ENCODE measurements at places on chromosomes 2 and 18.

- DNase-seq, result no peak
These were observed 170.0 kb downstream of the HRH4 start for GRCh38 chr18:24630346-24630880.

DNA sequence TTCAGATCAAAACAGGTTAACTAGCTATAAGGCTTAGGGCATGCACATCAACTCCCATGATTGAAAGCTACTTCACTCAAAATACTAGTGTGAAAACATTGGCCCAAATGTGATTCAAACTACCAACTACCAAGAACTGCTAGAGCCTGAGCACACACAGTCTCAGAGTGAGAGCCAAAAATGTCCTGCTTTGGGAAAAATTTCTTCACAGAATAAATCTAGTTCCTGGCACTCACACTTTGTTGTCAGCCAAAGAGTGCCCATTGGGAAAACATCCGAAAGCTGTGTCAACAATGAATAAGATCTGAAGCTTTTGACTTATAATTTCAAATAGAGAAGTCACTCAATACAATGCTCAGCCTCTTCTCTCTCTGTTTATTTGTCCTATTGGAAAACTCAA, 182.7 kb downstream of the LRATD1 start:
- DNase-seq, result no peak

DNA sequence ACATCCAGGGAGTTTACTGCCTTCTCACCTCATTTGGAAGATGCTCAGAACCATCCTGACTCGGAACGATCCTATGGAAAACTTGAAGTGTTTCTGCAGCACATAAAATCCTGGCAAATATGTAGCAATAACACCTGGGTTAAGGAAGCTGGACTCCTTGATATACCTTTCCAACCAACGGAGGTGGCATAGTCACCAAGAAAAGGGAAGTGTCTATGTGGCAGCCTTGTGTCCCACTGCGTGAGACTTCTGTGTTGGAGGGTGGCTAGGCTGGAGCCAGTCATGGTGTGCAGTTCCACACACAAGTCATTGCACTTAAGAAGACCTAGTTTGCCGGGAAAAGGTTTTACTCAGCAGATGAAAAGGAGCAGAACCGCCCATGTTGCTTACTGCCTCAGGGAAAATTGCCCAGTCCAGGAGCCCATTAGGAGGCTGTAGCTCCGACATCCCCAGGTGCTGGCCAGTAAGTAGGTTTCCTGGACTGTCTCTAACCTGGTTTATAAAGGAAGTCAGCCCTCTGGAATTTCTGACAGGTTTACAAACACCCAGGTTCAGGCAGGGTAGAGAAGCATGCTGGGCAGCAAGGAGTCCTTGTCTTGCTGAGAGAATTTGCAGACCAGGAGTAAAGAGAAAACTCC, 46.2 kb upstream of the SPRED2 start:
- no peak for DNase-seq

DNA sequence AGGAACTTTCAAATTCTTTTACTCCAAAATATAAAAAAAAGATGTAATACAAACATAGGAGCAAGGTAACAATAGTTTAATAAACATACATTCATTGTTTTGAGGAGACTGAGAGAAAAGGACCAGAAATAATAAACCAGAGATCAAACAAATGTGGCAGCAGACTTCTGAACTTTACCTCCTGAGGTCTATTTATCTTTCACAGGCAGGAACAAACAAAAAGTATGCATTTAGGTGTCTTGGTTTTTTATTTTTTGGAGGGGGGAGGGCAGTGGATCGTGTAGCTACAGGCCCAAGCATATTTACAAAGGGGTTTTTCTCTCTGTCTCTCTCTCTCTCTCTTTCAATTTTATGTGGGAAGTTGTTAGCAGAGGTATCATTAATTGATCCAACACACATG, 5.6 kb downstream of the PPP4R1 start:
- no peak for DNase-seq

DNA sequence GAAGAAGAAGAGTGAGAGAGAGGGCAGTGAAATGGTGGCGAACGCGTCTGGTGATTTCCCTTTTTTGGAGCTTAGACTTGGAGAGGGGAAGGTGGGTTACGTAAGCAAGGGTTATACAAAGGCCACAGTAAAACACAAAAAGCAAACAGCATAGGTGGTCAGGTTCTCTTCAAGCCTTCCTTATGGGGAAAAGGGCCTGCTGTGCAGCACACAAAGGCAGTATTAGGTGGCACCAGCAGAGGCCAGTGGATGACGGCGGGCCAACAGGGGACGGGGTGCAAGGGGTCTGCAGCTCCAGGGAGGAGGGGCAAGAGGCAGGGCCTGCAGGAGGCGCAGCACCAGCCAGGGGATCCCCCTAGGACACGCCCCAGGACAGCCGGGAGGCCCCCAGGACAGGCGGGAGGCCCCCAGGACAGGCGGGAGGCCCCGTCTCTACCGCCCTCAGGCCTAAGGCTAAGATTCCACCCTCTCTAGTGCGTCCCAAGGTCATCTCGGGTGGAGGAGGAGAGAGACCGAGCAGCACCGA, 32.6 kb upstream of the NPC1 start:
- no peak for DNase-seq

DNA sequence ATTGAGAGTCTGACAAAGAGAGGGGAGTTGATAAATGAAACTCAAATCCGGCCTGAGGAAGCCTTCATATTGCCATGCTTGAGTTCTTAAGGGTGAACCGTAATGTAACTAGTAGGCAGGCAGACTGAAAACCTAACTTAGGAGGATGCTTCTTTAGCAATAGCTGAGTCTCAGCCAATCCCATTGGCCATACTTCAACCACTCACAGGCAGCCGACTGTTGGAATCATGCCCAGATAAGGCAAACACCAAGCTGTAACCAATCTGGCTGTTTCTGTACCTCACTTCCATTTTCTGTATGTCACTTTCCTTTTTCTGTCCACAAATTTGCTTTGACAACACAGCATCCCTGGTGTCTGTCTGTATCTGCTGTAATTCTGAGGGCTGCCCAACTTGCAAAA, 39.5 kb downstream of the TPRKB start:
- DNase-seq, result no peak

- DNase-seq, result no peak
These were observed 1908.4 kb upstream of the PIK3C3 start for GRCh38 chr18:40046596-40046995.

- no peak for DNase-seq
These were observed 68.5 kb downstream of the MYO5B start for GRCh38 chr18:50126471-50126870.

DNA sequence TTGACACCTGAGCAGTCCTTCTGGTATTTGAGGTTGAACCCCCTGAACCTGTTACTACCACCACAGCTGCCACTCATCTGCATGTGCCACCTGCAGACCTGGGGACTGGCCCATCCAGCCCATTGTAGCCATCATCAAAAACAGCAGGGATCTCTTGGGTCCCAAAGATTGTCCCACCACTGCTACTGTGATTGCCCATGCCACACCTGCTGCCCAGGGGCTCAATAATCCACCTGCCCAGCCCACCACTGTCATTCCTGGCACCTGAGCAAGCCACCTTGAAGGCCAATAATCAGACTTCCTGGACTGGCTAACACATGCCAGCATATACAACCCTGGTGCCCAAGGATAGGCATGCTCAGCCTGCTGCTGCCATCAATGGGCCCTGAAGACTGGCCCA, 327.6 kb downstream of the CYRIA start:
- DNase-seq, result no peak

DNA sequence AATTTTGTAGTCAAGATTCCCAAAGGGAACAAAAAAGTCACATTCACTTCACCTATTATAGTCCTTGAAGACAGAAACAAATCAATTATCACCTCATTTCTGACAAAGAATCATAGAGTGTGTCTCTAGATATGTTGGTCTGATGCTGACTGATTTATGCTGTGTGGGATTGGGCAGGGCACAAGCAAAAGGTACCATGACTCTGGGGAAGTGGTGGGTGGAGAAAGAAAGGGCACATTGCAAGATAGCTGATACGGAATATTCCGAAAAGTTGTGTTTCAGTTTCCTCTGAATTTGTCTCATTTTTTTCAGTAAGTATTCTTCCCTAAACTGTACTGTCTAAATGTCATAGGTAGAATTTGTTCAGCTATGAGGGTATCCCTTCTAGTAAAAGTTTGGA, 268.0 kb downstream of the MREG start:
- DNase-seq, result no peak

GRCh38 chr2:41167014-41167413, 715.1 kb upstream of the SLC8A1 start:
- no peak for DNase-seq

DNA sequence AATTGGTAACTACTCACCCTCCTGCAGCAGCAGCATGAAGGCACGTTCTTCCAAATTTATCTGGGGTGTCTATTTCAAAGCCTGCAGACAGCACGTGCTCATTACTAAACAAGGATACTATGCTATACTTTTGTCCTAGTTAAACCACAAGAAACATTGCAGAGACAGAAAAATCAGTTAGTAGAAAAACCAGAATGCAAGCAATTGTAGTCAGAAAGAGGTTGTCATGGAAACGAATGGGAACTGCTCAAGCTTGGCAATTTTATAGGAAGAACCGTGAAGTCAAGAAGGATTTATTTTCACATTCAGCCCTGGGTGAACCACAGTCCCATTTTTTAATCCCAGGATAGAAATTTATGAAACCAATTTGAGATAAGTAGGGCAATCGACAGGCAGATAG, 162.2 kb upstream of the PGAP1 start:
- DNase-seq, result no peak

GRCh38 chr2:38099099-38100028, 23.4 kb upstream of the CYP1B1 start:
- no peak for DNase-seq

GRCh38 chr18:49151482-49151881, 200.7 kb upstream of the SMAD7 start:
- no peak for DNase-seq

DNA sequence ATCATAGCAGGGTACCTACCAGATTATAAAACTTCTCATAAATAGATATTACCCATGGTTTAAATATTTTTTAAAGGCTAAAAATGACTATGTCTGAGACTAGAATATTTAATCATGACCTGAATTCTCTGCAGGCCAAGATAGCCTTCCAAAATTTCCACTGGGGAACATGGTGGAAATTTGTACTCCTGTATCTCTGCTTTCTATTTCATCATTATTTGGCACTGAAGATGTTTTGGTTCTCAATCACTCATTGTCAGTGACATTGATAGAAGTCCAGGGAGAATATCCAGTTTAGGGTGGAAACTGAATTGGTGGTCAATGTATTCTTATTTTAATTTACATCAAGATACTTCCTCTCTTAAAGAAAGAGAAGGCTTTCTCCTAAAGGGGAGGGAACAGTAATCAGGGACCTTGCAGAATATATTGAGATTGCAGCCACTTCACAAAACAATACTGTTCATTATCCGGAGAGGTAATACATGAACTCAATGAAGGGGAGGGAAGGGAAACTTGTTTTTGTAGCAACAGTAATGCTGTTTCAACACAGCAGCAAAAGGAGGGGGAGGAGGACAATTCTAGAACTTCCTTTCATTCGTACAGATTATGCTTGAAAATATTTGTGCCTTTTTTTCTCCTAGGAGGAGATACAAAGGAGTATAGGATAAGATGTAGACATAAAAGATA, 34.1 kb downstream of the EEF1B2 start:
- DNase-seq, result no peak

DNA sequence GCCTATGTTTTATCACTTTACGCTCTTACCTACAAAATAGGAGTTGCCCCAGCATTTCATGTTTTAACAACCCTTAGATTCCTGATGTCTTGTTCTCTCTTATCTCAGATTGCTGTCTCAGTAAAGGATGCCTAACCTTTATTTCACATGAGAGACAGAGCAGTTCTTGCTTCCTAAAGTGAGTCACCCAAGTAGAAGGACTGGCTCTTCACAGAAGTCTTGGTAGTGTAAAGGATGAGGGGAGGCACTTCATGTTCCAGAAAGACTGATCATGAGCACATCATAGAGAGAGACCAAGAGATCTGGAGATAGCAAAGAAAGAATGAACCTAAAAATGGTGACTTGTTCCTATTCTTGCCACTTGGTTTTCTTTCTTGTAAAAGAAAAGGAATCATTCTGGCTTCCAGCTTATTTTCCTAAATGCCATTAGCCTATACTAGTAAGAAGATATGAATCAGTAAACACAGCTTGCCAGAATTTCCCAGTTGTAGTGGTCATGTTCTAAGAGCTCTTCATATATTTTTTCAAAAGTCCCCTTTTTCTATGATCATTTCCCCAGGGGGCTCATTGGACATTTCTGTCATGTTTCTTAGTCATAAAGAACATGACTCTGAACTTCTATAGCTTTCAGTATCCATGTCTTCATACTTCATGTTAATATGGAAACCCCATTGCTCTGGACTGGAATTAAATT, 54.9 kb downstream of the MAPRE2 start:
- DNase-seq, result no peak

DNA sequence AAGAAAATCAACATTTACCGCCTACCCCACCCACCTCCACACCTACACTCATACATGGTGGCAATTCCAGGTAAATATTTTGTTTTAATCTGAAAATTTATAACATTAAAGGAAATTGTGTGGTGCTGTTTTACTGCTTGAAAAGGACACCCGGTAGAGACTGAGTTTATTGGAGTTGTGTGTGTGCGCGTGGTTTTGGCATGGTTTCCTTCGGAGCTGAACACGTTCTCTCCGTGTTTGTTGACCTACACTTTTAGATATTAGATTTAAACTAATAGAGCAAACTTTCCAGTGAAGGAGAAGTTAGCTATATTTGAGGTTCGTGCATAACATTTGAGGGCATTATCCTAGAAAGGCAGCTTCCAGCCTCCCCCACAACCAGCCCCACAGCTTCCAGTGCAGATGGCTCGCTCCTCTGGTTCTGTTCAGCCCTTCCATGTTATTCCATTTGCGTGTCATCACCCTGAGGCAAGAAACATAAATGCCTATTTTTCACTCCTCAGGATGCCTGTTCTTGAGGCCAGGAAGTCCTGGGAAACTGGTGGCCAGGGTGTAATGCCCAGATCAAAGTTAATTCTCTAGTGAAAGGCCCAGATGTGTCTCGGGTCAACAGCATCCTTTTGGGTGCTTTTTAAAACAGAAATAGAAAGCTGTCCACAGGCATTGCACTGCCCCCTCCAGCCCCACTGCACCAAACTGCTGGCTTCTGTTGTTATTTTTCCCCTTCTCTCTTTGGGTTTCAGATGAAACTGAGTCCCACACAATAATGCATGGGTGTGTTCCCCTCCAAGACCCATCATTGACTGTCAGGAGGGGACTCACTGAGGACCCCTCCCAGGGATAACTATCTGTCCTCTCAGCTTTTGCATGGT, 190.2 kb downstream of the SETBP1 start:
- no peak for DNase-seq

GRCh38 chr2:239519089-239519920, 118.5 kb upstream of the HDAC4 start:
- DNase-seq, result peak; percentile 59

GRCh38 chr2:162768656-162769055, 69.9 kb downstream of the KCNH7 start:
- no peak for DNase-seq
